ENCODE measurements at places on chromosomes 13 and 19.

GRCh38 chr13:77062097-77062496, 35.1 kb upstream of the FBXL3 start:
- no peak for DNase-seq

GRCh38 chr13:83215627-83216026, 666.6 kb downstream of the SLITRK1 start:
- no peak for DNase-seq

DNA sequence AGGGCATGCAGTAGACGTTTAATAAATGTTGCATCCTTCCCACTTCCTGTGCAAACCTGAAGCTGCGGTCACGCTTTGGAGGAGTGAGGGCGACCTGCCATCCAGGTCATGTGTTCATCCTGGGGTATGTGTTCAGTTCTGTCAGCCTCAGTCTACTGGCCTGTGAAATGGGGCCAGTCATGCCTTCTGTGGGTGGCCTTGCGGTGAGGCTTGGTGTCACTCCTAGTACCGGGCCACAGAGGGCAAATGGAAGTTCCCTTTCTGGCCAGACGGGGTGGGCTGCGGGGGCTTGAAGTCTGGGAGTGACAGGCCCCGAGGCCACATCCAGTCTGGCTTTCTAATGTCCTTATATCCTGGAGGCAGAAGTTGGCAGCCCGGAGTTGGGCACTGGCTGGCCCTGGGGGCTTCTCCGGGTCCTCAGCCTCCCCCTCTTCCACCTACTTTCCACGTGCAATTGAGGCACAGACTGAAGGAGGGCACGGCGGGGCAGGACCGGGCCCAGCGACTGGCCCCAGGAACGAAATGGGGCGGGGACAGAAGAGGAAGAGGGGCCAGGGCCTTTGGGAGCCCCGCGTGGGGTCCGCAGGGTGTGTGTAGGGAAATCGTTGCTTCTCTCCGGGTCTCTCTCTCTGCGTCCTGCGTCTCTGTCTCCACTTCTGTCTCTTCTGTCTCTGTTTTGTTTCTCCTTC, 11.1 kb downstream of the PDE4A start:
- DNase-seq: no peak

DNA sequence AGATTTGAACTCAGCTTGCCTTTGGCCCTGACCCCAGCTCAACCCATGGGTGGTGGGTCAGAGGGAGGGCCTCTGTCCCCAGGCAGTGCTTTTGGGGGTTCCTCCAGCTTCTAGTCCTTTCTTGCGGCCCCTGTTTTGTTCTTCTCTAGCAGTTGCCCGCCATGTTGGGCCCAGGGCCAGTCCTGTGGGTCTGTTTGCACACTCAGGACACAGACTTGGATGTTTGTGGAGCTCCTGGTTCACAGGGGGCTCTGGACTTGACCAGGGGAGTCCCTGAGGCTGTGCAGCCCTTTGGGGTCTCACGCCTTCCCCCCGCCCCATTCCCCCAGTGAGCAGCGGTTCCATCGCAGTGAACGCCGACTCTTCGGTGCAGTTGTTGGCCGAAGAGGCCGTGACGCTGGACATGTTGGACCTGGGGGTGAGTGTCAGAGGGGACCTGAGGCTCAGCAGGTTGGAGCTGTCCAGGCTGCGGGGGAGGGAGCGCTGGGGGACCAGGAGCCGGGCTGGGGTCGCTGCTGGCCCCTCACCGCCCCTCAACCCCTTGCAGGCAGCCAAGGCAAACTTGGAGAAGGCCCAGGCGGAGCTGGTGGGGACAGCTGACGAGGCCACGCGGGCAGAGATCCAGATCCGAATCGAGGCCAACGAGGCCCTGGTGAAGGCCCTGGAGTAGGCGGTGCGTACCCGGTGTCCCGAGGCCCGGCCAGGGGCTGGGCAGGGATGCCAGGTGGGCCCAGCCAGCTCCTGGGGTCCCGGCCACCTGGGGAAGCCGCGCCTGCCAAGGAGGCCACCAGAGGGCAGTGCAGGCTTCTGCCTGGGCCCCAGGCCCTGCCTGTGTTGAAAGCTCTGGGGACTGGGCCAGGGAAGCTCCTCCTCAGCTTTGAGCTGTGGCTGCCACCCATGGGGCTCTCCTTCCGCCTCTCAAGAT, 2.5 kb downstream of the ATP5F1D start:
- no peak for DNase-seq

DNA sequence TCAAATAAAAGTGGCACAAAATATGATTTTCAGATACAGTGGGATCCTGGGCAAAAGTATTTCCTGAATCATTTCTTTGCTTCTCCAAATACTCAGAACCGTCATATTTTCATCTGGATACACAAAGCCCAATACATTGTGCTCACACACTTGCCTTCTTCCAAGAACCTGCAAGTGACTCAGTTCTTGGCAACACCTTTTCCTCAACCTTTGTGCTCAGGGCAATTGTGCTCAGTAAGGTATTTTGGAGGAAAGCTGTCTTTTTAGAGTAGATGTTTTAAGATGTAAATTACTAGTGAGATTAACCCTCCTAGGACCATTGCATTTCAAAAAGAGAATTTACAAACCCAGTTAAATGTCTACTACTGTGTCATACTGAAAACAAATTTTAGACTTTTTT, 233.5 kb downstream of the EFNB2 start:
- DNase-seq: no peak

DNA sequence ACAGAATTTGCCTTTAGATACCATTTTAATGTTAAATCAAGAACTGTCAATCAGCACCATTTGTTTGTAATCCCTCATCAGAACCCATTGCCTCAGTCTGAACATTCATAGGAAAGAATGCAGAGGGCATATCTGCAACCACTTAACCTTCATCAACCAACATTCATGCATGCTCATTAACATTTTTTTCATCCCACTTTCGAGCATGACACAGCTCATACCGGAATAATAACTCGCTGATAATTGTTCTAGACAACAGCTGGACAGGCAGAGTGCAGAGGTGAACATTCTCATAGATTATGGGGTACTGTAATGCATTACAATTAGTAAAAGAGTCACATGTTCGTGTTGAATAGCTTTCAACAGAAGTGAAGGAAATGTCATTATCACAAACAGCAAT, 216.8 kb downstream of the DIAPH3 start:
- no peak for DNase-seq

DNA sequence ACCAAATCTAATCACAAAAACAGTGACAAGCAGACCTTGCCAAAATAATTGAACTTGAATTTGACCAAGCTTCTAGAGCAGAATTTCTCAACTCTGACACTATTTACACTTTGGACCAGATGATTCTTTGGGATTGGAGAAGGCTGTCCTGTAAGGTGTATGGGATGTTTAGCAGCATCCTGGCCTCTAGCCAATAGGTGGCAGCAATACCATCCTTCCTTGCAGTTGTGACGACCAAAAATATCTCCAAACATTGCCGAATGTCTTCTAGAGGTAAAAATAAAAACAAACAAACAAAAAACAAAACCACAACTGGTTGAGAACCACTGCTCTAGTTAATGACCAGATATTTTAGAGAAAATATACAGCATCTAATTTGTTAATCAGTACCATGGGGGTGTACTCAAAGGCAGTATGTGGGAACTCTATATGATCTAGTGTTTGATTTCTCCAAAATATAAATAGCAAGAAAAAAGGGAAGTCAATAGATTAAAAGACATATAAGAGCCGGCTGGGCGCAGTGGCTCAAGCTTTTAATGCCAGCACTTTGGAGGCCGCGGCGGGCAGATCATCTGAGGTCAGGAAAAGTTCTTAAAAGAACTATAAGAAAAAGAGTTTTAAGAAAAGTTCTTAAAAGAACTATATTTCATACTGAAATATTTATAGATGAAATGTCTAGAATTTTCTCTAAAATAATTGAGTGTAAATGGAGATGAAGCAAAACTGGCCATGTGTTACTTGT, 60.9 kb upstream of the ZNF527 start:
- no peak for DNase-seq

GRCh38 chr19:44603201-44603945, 10.0 kb upstream of the IGSF23 start:
- no peak for DNase-seq

GRCh38 chr19:56969156-56969555, 128.6 kb upstream of the PEG3 start:
- DNase-seq: no peak

- DNase-seq: no peak
Observed at GRCh38 chr13:58134012-58134411, 502.5 kb downstream of the PCDH17 start.

GRCh38 chr13:76975863-76976262, 16.0 kb upstream of the CLN5 start:
- DNase-seq: no peak

- DNase-seq: no peak
Observed at GRCh38 chr19:29783627-29784190, 28.1 kb upstream of the CCNE1 start.

- DNase-seq: no peak
Observed at GRCh38 chr19:38808741-38809140, 4.0 kb downstream of the LGALS4 start.

- DNase-seq: no peak
Observed at GRCh38 chr13:108257248-108257647, 12.3 kb upstream of the TNFSF13B start.

All from NCI-H748 treated with DMSO at 0.1 percent for 48 hours (cell line).